ENCODE measurements at places on chromosomes 4 and X.

GRCh38 chr4:7985891-7986441 lies 46.3 kb upstream of the AFAP1 start:
- no peak for DNase-seq

- DNase-seq, result no peak
Observed at GRCh38 chr4:31518796-31519250, 798.7 kb downstream of the PCDH7 start.

GRCh38 chr4:112492321-112492720 lies 23.7 kb downstream of the NEUROG2 start:
- DNase-seq, result no peak

DNA sequence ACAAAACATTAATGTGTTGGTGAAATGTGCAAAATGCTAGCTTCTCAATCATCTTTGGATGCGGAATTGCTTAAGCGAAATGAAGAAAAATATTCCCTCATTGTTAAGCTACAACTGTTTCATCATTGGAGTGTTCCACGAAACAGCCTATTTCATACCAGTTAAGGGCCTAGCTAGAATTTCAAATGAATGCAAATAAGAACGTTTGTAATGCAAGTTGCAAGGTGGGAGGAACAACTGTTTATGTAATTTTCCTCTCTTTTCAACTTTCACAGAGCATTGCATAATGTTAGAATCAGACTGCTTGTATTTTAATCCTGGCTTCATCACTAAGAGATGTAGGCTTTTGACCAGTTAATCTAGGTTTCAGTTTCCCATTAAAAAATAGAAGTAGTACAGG lies 480.1 kb downstream of the IL1RAPL1 start:
- no peak for DNase-seq

GRCh38 chr4:152344001-152344400 lies 191.9 kb downstream of the FBXW7 start:
- peak; percentile 8 for DNase-seq

DNA sequence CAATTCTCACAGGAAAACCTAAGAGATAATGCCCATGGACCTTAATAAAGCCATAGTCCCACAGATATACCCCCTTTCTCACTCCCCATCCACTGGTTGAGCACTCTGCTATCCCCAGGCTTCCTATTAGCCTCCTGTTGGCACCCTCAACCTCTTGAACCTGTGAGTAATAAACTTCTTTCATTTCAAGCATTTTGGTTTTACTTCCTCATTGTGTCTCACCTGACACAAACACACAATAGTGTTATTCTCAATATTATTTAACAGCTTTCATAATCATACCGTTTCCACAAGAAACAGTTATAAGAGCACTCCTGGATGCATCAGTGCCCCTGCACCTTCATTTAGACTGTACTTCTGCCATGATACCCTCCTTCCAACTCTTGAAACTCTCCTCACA lies 56.8 kb downstream of the TRPC5 start:
- DNase-seq, result no peak

DNA sequence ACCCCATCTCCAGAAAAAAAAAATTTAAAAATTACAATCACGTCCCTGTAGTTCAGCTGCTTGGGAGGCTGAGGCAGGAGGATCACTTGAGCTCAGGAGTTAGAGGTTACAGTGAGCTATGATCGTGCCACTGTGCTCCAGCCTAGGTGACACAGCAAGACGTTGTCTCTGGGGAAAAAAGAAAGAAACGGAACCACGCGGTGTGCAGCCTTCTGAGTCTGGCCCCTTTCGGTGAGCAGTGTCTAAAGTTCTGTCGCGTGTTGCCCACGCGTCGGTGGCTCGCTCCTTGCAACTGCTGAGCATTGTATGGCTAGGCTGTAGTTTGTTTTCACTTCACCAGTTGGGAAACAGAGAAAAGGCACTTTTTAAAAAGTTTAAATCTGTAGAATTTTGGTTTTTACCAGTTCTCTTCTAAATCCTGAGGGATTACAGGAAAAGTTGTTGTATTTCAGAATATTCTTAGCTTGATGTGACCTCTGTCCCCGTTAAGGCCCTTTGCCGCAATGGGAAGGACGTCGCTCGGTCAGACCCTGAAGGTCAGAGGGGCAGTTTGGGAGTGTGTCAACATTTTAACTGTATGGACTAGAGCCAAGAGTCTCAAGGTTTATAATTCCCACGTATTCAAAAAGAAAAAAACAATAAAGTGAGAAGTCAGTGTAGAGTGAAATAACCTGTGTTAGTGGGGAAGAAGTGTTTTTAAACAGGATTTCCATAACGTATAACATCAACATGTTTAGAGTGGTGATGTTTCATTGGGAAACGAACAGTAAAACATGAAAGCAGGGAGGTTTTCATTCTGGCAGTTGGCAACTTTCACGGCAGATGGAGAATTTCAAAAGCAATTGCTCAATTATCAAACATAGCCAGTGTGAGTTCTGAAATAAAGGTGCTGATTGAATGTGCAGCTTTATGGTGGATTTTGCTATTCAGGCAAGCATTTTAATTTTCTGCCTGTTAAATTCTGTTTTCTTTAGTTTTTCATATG lies 45.8 kb upstream of the MSANTD1 start:
- no peak for DNase-seq

DNA sequence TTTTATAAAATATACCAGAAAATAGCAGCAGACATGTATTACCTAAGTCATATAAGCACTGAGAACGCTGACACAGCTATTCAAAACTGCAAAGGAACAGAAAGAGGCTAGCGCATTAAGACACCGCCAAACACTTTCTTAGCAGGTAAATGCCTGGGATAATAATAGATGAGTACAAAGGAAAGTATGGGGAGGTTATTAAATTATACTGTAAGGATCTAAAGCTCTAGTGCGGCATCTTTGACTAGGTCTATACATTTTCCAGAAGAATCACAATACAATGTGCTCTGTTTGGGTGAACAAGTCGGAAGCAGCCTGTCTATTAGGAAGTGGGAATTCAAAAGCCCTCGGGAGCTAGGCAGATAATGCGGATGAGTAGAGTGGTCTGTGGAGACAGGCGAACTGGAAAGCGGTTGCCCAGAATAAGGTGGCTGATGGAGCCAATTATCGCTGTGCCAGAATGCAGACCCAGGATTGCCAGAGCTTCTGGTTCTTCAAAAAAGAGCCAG lies 443.6 kb upstream of the TENM3 start:
- no peak for DNase-seq

DNA sequence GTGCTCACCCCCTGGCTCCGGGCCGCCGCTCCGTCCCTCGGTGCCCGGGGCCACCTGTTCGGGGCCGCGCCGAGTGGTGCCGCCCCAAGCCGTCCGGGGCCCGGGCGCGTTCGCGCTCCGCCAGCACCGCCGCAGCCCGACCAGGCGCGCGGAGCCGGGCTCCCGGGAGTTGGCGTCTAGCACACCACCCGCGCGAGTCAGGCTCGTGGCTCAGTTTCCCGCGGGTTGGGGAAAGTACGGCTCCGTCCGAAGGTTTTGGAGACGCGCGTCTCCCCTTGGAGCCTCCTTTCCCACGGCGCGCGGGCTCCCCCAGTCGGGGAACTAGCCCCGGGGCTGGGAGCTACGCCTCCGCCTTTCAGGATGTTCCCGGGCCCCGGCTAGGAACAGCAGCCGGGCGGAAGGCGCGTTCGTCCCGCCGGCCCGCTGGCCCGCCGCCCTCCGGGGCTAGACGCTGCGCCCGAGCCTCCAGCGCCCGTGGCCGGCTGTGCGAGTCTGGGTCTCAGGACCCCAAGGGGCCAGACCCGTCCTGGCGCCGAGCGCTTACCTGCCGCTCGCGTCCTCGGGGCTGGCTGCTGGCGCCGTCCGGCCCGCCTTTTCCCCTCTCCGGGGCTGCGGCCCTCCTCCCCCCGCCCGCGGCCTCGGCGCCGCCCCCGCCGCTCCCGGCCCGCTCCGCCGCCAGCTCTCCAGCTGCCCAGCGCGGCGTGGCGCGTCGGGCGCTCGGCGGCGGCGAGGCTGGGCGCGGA lies at the start of gene ADGRG2:
TSS of gene ADGRG2 (minus strand) at position 571 of the 743 bp plus-strand sequence. CDS start 53,634 bp downstream, outside the sequence.
- DNase-seq, result peak; percentile 21

GRCh38 chrX:154401918-154402621 lies 3.9 kb downstream of the RPL10 start:
- peak; percentile 43 for DNase-seq

GRCh38 chr4:151013491-151013890 lies 1.6 kb downstream of the LRBA start:
- no peak for DNase-seq

DNA sequence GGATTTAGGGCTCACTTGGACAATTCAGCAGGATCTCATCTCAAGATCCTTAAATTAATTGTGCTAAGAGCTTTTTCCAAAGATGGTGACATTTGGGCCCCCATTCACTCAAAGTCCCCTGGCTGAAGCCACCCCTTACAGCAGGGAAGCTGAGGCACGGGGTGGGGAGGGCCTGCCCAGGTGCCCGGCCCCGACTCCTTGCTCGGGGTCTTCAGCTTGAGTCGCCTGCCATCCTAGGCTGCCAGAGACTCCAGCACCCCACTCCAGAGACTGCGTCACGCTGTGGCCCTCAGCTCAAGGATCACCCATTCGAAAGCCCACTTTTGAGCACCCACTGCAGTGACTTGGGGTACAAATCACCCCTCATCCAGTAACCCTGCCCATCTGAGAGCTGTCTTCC lies 39.2 kb upstream of the GPR78 start:
- DNase-seq, result no peak

- no peak for DNase-seq
Observed at GRCh38 chr4:88163336-88163735, 4.9 kb upstream of the ABCG2 start.

GRCh38 chr4:176065435-176066291 lies at the start of gene WDR17:
Gene WDR17 (plus strand): TSS chr4:176065841. CDS start chr4:176111581, 45,740 bp downstream.
- peak; percentile 62 for DNase-seq

All from EL (cell line).